ENCODE measurements at places on chromosomes 3 and 15. TPM values are rescaled to one million over a fixed set of nuclear protein-coding genes. Genes with fewer than 3 reads are reported as not detected.

GRCh38 chr3:31999907-32000439 lies 18.4 kb downstream of the ZNF860 start:
- no peak overlapping the region for H3K4me3 ChIP-seq
- H3K4me1 ChIP-seq = no peaks in the 10 kb centered on the region
- no peak overlapping the region for H3K27ac ChIP-seq
- DNase-seq = no peak
- H3K27me3 ChIP-seq = peaks cover 11% of the 10 kb centered on the region

DNA sequence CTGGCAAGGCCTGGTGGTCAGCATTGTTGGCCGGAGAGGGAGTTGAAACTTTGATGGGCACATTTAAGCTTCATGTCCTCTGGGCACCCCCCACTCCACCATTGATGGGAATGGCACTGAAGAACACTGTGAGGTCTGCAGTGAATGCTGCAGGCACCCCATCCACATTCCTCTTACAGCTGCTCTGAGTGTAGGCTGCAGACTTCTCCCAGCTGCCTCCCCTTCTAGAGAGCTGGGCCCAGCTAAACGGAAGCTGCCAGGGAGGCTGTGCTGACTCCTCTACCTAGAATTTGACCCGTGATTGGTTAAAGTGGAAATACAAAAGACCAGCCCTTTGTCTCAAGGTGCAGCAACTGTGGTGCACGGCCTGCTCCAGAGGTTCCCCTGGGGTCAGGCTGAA lies 10.6 kb downstream of the TMEM158 start:
- no peak overlapping the region for H3K27ac ChIP-seq
- no peaks in the 10 kb centered on the region for H3K27me3 ChIP-seq
- H3K4me3 ChIP-seq = no peak overlapping the region

GRCh38 chr15:82873000-82873680 lies 63.7 kb downstream of the WHAMM start:
- H3K27ac ChIP-seq = no peak overlapping the region
- 0 out of 2 replicates have a peak, but pooled peaks cover 1% of the 10 kb centered on the region for H3K4me1 ChIP-seq
- H3K27me3 ChIP-seq = no peaks in the 10 kb centered on the region
- H3K4me3 ChIP-seq = no peak overlapping the region
- no peaks in the 10 kb centered on the region for H3K36me3 ChIP-seq
- no peak for DNase-seq

The HAPLN3 gene
- 5.9 TPM for total RNA-seq

The CCR2 gene
- total RNA-seq = not detected

The FANCD2OS gene
- not detected for total RNA-seq

The USP13 gene
- 18.1 TPM for total RNA-seq

The SLC9A9 gene
- total RNA-seq = 2.3 TPM

The TRPC1 gene
- total RNA-seq = 5.9 TPM

The PIF1 gene
- 5.3 TPM for total RNA-seq
